Activated T-cell treated with anti-CD3 and anti-CD28 coated beads, Interleukin-2, amount 50 U/mL, for 1 hour (primary cell): ENCODE measurements at places on chromosomes 1 and 21.

GRCh38 chr1:18575620-18576019 is 55.0 kb upstream of the PAX7 start:
- DNase-seq: peak; percentile 56

- no peak for DNase-seq
Observed at GRCh38 chr1:152968248-152968647, 2.2 kb upstream of the SPRR4 start.

DNA sequence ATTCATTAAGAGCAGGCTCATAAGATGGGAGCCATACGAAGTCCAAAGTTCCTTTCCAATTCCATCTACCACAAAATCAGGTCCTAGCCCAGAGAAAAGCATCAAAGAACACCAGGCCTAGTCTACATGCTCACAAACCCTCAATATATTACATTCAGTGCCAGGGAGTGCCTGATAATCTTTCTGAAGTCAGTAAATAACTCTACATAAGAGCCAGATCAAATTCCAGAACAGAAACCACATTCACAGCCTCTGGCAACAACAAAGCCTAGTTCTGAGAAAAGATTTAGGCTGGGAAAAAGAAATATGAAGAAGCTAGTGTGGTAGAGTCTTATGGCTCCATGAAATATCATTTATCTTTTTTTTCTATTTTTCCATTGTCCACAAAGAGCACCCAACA is 40.5 kb upstream of the RBBP5 start:
- no peak for DNase-seq

DNA sequence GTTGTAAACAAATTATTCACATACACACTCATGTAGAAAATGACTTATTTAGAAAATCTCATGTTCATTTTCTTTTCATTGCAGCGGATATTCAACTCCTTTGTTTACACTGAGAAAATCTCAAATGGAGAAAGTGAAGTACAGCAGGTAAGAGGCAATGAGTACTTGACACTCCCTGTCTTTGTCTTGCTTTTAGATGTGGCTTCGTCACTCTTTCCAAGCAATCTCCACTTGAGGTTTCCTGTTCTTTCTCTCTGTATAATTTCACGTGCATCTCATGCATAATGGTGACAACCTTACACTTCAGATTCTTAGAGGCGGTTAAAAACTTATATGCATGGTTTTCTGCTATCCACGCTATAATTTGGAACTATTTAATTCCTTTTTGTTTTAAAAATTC is 80.6 kb downstream of the CACHD1 start:
- DNase-seq: no peak

GRCh38 chr21:40858517-40858916 is 11.6 kb upstream of the DSCAM start:
- DNase-seq: no peak

DNA sequence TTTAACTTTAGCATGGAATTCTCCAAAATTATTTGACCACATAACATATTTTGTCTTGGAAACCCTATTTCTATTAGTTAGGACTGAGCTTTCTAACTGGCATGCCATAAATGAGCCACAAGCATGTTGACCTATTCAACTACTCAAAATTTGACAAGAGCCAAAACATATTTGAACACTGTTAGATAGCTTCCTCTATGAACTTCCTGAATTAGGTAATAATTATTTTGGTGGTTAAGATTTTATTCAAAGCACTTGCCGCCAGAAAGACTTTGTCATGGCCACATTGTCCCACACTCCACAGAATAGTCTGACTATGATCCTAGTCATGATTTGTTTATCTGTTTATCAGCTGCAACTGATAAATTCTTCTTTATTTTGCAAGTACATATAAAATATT is 23.1 kb upstream of the CTPS1 start:
- no peak for DNase-seq

DNA sequence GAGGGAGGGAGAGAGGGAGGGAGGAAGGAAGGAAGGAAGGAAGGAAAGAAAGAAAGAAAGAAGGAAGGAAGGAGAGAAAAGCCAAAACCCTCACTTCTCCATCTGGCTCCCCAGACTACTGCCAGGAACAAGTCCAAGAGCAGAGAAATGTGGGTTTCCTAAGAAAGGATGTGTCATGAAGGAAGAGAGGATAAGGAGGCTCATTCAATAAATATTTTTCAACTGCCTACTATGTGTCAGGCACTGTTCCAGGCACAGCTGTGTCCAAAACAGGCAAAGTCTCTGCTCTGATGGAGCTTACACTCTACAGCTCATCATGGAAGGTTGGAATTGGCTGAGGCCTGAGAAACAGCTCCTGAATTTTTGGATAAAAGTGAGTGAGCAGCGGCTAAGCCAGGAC is 42.6 kb upstream of the ATP2B4 start:
- DNase-seq: no peak

- DNase-seq: no peak
Observed at GRCh38 chr1:230016159-230016558, 50.9 kb upstream of the GALNT2 start.

GRCh38 chr1:4585216-4585615 is 69.2 kb upstream of the AJAP1 start:
- peak; percentile 37 for DNase-seq
